ENCODE measurements at places on chromosomes 11 and 22.

DNA sequence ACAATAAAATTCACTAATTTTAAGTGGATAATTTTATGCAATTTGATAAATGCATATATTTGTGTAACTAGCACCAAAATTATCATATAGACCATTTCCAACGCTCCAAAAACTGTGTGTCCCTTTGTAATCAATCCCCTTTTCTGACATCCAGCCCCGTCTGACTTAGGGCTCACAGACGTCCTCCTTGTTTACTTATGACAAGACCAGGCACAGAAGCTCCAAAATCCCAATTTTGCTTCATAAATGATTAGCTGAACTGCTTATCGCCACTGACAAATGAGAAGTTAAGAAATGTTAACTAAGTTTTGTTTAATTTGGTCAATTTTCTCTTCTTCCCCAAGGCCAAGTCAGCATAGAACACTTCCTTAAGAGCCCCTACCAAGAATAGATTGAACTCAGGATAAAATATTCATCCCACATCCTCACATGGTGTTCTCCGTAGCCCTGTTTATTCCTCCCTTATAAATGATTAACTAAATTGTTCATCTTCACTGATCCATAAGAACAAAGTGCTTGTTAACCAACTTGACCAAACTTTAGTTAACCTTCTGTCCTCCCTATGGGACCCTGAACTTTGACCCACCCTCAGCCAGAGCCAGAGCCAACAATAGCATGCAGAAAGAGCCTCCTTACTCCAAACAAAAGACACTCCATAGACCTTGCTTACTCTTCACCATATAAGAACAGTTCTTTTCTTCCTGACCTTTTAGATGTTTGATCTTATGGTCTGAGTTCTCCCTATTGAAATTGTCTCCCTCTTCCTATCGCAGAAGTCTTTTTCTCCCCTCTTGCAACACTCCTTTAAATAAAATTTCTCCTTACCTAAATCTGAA is 30.8 kb upstream of the GLYAT start:
- DNase-seq: no peak

- DNase-seq: no peak
Measured at GRCh38 chr11:2303627-2304505, 2.1 kb downstream of the TSPAN32 start.

DNA sequence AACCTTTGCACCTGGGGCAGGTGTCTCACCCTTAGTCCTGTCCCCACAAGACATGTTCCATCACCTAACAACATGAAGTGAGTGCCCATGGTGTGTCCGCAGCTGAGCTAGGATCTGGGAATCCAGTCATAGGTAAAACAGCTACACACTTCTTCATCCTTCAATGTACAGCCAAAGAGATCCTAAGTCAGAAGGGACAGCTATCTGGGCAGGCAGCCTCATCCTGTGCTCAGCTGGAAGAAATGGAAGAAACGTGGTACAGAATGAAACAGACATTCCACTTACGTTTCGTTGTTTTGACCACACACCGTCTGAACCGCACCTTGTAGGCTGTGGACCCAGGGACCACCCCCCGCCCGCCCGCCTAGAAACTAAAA is 30.8 kb downstream of the PDGFB start:
- DNase-seq: no peak

GRCh38 chr11:34379079-34379478 is 21.3 kb upstream of the ABTB2 start:
- DNase-seq: no peak

DNA sequence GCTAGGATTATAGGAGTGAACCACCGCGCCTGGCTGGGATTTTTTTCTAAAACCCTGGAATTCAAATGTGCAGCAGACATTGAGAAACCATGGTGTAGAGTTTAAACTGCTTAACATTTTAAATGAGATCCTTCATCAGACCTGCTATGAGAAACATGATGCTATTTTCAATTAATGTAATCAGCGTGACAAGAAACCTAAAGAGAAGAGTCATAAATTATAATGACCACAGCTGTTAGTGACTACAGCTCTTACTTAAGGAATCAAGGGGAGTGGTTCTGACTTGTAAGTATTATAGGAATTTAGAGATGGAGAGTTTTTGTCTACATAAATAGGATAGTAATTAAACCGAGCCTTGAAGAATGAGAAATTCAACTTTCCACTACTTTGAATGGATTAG is 170.6 kb downstream of the BARX2 start:
- DNase-seq: no peak

- no peak for DNase-seq
Measured at GRCh38 chr11:17590463-17590862, 43.4 kb downstream of the OTOG start.

GRCh38 chr22:45438336-45438735 is 24.8 kb downstream of the RIBC2 start:
- no peak for DNase-seq

GRCh38 chr11:131470216-131470925 is 100.0 kb downstream of the NTM start:
- DNase-seq: no peak

- no peak for DNase-seq
Measured at GRCh38 chr11:121418625-121419114, 33.4 kb upstream of the SORL1 start.

- DNase-seq: no peak
Measured at GRCh38 chr11:34063061-34063795, 11.7 kb downstream of the CAPRIN1 start.

DNA sequence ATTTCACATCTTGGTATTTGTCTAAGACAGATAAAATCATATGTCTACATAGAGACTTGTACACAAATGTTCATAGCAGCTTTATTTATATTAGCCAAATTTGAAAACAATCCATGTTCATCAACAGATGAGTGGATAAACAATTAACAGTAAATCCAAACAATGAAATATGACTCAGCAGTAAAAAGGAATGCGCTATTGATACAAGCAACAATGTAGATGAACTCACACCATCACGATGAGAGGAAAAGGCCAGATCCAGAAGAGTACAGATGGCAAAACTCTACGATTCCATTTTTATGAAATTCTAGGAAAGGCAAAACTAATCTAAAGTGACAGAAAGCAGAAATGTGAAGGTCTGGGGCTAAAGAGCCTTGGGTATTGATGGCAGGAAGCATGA is 384.3 kb downstream of the NTM start:
- no peak for DNase-seq

- no peak for DNase-seq
Measured at GRCh38 chr11:19183646-19184045, 18.1 kb downstream of the CSRP3 start.

GRCh38 chr22:45434981-45435380 is 21.5 kb downstream of the RIBC2 start:
- DNase-seq: no peak

DNA sequence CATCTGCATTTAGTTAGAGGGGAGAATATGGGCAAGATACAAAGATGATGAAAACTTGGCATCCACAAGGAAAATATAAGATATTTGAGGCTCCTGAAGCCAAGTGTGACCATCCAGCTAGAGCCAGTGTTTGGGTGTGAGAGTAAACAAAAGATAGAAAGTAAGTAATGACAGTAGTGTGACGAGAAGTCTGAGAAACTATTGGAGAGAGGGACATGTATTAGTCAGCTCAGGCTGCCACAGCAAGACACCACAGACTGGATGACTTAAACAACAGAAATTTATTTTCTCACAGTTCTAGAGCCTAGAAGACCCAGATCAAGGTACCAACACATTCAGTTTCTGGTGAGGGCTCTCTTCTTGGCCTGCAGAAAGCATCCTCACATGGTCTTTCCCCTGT is 6.4 kb upstream of the CCKBR start:
- no peak for DNase-seq

DNA sequence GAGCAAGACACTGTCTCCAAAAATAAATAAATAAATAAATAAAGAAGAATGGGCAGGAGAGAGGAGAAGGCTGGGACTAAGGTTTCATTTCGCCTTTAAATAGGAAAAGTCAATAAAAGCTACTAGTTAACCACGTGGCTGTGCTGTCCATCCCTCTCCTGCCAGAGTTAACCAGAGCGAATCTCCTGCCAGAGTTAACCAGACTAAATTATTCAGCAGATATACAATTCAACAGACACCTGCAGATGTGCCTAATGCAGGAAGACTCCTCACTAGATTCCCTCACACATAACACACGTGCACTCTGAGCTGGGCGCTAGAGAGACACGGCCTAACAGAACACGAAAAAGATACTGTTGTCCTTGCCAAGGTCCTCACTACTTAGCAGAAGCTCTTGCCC is 156.1 kb downstream of the IGLL1 start:
- no peak for DNase-seq

DNA sequence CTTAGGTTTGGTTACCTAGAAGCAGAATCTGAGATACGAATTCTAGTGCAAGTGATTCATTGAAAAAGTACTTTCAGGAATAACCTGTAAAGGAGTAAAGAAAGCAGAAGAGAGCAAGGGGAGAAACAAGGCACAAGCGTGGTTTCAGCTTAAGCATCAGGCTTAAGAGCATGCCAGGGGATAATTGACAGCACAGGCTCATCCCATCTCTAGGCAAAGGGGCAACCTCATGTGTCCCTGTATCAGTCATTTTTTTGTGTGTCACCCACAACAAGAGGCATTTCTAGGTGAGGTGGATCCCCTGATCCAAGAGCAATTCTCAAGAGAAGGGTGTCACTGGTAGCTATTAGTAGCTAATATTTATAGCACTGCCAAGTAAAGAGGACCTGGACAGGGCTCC is 8.0 kb downstream of the PATE2 start:
- no peak for DNase-seq

DNA sequence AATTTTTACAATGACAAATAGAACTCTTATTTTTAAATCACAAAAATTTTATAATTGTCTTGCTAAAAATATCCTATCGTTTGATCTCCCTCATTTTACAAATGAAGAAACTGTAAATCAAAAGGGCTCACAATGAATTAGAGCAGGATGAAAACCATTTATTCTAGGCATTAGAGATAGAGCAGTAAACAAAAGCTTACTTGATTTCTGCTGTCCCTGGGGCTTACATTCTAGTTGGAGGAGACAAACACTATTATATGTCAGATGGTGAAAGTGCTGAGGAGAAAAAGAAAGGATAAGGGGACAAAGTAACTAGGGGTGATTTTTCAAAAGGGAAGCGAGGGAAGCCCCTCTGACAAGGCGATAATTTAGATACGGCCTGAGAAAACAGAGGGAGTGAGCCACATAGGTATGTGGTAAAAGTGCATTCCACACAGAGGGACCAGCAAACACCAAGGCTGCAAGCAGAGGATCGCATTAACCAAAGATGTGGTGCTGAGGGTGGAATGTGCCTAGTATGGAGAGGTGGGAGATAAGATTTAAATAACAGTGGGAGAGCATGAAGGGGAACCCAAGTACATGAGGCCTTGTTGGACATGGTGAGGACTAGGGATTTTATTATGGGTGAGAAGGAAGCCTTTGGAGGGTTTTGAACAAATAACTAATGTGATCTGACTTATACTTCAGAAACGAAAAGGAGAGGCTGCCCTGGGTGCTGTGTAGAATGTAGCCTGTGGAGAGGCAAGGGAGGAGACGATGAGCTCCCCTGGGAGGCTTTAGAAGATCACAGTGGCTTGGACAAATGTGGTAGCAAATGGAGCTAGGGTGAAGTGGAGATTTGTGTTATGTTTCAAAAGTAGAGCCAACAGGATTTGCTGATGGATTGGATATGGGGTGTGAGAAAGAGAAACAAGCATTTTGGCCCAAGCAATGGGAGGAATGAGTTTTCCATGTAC is 62.1 kb downstream of the PDHX start:
- no peak for DNase-seq

Measured in HS-5 (cell line).